ENCODE measurements at places on chromosomes 7 and 10.

DNA sequence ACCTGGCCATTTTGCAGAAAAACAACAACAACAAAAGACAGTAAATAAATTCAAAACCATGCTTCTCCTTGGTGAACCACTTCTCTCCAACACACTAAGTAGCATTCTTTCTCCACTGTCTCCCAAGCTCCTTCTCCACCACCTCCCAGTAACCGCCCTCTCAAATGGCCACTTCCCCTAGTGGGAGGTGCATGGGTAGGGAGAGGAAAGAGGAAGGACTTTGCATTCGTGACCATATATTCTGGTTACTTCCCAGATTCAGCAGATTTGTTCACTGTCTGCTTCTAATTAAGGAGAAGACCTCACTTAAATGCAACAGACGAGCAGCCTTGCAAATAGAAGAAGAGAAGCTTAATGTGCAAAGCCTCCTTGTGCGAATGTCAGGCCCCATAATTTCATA lies 166.8 kb downstream of the SORCS1 start:
- no peak for DNase-seq

- DNase-seq, result no peak
Measured at GRCh38 chr10:90621577-90621976, 236.3 kb downstream of the HTR7 start.

GRCh38 chr10:94013331-94013760 lies 19.6 kb downstream of the PLCE1 start:
- DNase-seq, result no peak

DNA sequence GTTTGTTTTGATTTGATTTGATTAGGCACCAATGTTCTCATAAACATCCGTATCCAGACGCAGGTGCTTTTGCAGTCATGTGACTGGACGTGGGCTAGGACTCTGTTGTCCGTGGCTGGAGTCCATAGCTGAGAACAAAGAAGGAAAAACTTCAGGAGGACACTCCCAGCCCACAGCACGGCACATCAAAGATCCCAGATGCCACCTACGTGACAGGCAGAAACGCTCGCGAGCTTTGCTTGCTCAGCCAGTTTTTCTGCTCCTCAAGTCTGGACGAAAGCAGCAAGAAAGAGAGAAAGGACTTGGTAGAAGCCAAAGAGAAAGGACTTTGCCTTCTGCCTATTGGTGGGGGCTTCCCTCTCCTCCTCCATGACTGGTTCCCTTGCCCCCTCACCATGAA lies 6.9 kb upstream of the ZKSCAN1 start:
- DNase-seq, result no peak

- DNase-seq, result no peak
Measured at GRCh38 chr7:158611541-158611940, 23.9 kb upstream of the PTPRN2 start.

DNA sequence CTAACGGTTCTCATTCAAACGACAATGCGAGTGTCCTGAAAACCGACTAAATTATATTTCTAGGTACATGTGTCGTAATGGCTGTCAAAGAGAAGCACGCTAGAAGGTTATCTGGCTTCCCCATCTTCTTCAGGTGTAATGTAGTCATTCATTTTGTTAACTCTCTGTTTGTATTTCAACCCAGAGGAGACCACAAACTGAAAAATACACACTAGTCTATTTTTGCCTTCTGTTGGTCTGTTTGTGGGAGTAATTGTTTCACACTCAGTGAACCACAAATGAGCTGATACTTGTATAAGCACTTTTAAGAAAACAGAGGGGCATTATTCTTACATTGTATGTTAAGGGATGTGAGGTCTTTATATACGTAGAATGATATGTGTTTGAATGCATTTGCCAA lies 305.9 kb downstream of the GATA3 start:
- DNase-seq, result no peak

DNA sequence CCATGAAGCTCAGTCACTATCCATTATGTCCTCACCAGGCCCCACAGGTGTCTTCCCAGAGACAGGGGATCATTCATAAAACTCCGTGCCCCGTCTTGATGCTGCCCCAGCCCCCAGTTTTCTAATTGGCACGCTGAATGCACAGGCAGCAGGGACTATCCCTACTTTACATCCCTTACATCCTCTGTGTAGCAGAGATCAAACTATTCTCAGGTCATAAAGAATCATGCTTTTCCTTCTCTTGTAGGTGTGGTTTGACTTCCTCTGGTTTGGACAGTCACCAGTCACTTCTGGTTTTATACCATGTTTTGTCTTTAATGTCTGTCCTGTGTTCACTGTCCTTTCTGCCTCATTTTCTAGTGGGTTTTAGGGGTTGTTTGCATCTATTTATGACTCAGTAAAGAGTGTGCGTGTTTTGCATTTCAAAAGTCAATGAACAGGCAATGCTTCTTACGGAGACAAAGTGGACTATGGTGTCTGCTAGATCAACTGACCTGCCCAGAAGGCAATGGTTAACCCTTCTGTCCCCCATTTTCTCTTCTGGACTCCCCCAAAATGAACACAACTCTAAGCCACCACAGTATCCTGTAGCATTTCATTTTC lies 140.4 kb upstream of the NPVF start:
- no peak for DNase-seq

DNA sequence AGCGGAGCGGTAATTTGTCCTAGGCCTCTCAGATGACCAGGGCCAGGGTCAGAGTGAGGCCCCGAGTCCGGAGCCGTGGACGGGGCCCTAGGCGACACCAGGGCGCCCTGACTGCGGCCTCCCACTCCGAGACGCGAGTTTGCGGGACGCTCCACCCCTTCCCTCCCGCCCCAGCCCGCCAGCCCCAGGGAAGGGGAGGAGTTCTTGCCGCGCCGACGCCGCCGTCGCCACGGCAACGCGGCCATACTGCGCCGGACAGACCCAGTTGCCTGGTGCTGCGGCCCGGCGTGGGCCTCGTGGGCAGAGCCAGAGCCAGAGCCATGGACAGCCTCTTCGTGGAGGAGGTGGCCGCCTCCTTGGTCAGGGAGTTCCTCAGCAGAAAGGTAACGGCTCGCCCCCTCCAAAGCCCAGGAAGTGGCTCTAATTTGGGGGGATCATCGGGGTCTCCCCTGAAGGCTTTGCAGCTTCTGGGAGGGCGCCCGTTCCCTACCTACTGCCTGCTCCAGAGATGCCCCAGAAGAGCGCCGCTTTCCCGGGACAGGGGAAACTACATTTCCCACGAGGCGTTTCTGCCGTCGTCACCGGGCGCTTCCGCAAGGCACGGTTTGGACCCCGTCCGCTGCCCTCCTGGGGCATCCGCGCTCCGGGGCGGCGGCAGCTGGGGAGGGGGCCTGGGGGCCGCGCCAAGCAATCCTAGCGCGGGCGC lies at the start of gene MINDY4:
MINDY4 (plus strand) TSS at position 244 of the 706 bp plus-strand sequence; CDS start at position 321, 77 bp downstream.
- DNase-seq, result peak; percentile 17

GRCh38 chr7:150904011-150904909 lies 51.9 kb downstream of the AOC1 start:
- DNase-seq, result no peak

DNA sequence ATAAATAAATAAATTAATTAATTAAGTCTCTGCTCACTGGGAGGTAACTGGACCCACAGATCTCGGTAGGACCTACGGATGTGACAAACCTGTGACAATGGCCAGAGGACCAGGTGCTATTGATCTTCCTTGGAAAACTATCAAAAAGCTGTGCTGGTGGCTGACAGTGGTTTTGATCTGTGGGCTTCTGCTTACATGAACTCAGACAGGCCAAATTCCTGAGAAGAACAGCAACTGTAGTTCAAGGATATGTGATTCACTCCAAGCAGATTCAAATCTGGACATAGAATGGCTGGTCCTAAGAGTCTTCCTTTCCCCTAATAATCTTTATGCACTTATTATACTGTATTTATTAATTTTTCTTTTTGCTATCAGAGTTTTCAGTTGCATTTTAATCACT lies 80.0 kb downstream of the ATXN7L1 start:
- DNase-seq, result no peak

GRCh38 chr10:19629567-19629966 lies 186.7 kb upstream of the PLXDC2 start:
- no peak for DNase-seq

GRCh38 chr7:158702196-158702595 lies 2.4 kb downstream of the NCAPG2 start:
- DNase-seq, result no peak

DNA sequence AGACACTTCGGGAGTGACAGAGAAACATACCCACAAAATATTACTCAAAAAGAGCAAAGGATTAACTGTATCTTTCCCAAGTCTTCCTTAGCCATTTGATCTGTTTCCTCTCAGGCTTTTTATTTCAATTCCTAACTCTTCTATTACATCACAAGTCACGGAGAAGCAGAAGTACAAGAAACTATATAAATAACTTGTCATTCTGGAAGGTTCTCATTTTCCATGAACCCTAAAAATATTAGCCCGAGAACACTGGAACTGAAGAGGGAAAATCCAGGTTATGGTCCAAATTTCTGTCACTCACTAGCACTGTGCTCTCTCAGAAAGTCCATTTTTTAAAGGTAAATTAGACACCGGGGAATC lies 98.0 kb downstream of the GRB10 start:
- no peak for DNase-seq

DNA sequence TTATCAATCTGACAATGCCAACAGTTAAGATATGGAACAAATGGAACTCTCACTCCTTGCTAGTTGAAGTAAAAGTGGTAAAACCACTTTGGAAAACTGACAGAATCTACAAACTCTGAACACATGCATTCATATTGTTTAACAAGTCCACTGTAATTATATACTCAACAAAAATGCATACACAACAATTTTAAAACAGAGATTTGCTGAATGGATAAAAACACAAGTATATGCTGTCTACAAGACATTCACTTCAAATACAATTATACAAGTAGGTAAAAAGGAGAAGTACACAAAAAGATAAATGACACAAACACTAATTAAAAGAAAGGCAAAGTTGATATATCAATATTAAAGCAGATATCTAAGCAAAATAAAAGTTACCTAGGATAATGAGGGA lies 9.2 kb upstream of the WNT2 start:
- no peak for DNase-seq

GRCh38 chr7:106503626-106504025 lies 157.3 kb downstream of the CCDC71L start:
- no peak for DNase-seq

GRCh38 chr10:127302343-127302742 lies 106.0 kb upstream of the INSYN2A start:
- no peak for DNase-seq

GRCh38 chr7:128067983-128068382 lies 36.7 kb upstream of the LRRC4 start:
- DNase-seq, result no peak
